ENCODE measurements at places on chromosomes 4 and X.

GRCh38 chrX:135520022-135520552, 373 bp upstream of the INTS6L start:
- no peak for DNase-seq

- DNase-seq = no peak
Measured at GRCh38 chr4:98406819-98407218, 145.6 kb downstream of the RAP1GDS1 start.

DNA sequence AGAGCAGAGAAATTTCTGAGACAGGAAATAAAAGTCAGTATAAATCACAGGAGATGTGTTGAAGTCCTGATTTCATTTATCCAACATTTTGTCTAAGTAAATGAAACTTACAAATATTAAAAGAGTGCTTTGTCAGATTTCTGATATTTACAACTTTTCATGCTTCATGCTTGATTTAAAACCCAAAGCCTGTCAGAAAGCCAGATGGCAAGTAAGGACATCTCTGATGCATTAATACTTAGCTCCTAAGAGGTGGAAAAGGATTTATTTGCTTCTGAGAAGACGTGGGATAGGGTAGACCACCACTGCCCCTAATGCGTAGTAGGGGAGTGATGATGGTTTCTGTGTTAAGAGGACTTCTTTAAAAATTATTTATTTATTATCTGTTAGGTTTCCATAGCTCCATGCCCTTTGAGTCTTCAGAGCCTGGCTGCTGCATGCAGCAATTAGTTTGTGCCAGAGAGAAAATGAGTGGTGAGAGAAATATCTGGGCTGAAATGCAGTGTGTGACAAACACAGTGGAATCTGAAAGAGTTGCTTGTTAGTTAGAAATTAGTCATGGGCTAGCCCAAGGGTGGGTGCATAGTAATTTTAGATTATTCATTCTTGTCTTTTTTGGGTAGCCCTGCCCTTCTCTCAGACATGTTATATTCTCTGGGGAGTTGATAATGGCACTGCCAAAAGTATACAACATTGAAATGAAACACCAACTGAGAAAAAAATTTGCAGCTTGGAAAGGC, 333.8 kb downstream of the C4orf33 start:
- DNase-seq = no peak

DNA sequence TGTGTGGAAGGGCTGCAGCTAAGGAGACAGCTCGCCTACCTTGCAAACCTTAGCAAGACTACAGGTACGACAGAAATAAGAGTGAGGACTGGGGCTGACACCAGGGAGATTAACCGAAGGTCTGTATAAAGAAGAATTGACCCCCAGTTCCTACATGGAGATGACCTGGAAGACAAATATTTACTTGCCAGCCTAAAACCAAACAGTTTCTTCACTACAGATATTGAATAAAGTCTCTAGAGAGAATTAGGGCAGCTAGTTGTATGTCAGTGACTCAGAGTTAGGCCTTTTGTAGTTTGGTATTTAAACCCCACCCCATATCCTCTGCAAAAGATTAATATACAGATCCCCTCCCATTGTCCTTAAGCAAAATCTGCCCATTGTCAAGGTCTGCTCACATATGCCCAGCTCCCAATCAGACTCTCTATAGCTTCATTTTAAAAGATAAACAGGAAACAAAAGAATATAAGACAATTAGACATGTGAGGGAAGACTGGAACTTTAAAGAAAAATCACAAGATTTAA, 28.1 kb upstream of the FRMPD3 start:
- DNase-seq = no peak

- no peak for DNase-seq
Measured at GRCh38 chr4:185665655-185666054, 130.3 kb upstream of the PDLIM3 start.

- peak; percentile 71 for DNase-seq
Measured at GRCh38 chrX:120308959-120309872, 2.0 kb downstream of the TMEM255A start.

GRCh38 chr4:98222306-98222705, 38.9 kb upstream of the RAP1GDS1 start:
- no peak for DNase-seq

GRCh38 chrX:87571964-87572363, 54.4 kb downstream of the KLHL4 start:
- DNase-seq = no peak

DNA sequence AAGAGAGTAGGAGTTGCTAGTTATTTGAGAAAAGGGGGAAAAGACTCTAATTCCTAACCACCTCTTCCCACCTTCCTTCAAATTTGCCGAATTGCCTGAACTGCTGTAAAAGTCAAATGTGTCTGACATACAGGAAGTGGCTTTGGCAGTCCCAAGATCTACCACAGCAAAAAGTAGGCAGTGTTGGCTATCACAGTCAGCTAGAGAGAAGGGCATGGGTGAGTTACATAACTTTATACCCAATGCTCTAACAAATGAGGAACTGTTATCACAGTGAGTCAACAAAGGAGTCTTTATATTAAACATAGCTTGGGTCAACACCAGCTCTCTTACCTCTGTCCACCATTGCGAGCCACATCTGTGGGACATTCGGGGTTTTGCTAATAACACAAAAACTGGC, 2.4 kb upstream of the MBNL3 start:
- DNase-seq = no peak

DNA sequence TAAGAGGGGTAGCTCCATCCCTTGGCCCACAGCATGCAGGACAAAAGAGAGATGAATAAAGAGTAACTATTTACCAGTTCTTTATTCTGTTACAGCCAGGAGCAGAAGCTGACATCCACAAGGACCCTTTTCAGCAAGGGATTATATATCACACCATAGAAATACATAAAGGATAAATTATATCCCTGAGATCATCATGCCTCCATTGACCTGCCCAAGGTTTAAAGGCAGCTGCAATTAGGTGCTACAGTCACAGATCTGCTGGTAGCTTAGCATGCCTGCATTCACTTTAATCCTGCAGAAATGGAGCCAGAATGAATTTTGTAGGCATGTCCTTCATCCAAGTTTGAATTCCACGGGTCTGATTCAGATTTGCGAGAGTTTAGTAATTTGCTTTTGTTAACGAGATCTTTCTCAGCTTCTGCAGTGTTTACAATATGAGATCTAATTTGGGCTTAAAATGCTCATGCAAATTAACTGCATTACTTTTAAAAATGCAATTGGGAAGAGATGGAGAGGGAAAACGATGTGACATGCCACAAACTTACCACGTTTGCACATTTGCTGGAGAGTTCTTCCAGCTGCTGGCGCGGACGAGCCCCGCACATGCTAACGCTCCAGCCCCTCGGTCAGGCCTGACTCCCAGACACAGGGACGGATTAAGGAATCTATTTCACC, 327.0 kb upstream of the NOCT start:
- no peak for DNase-seq

DNA sequence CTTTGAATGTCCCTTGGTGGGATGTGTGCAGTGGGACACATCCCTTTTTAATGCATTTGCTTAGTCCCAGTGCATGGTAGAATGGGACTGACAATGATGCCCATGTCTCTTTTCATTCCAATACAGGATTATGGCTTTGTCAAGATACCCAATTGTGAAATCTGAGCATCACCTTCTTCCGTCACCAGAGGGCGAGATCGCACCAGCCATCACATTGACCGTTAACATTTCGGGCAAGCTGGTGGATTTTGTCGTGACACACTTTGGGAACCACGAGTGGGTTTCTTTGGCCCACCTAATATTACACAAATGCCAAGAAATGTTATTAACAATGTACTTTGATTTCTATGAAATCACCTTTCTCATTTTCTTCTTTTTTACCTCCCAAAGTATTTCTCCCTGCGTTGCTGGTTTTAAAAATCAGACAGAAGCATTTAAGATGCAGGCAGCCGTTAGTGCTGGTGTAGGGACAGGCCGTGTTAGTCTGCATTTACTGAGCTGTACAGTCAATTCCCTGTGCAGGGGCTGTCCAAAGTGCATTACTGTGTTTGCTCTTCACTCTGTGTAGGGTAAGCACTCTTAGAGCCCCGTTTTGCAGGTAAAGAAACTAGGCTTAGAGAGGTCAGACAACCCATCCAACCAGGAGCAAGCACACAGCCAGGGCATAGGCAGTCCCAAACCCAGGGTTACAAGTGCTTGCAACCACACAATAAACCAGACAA, 46.5 kb downstream of the CWH43 start:
- DNase-seq = no peak

DNA sequence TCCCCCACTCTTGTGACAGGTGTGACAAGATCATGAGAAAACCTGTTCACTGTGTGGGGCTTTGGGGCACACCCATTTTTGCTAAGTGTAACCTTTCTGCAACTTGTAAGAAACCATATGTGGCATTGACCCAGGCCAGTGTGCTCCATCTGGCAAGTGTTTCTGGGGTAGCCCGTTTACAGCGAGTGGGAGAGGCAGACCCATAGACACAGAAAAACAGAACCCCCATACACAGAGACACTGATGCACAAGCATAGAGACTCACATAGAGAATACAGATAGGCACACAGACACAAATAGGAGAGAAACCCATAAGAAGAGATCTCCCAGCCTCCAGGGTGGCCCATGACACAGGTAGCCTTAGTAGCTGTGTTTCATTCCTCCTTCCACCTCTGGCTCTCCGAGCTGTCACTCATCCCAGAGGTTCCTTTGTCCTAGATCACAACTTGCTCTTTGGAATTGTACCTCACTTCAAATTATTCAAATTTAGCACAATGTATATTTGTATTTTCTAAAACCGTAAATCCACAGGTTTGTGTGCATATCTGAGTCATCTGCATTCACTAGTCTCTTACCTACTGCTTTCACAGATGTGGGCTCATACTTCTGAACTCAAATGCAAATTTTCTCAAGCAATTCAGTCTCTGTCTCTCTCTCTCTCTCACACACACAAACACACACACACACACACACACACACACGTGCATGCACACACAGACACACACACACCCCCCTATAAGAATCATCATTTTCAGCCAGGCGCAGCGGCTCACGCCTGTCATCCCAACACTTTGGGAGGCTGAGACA, 114.4 kb downstream of the SH3KBP1 start:
- DNase-seq = no peak

GRCh38 chr4:158763462-158763861, 5.4 kb upstream of the FNIP2 start:
- no peak for DNase-seq

DNA sequence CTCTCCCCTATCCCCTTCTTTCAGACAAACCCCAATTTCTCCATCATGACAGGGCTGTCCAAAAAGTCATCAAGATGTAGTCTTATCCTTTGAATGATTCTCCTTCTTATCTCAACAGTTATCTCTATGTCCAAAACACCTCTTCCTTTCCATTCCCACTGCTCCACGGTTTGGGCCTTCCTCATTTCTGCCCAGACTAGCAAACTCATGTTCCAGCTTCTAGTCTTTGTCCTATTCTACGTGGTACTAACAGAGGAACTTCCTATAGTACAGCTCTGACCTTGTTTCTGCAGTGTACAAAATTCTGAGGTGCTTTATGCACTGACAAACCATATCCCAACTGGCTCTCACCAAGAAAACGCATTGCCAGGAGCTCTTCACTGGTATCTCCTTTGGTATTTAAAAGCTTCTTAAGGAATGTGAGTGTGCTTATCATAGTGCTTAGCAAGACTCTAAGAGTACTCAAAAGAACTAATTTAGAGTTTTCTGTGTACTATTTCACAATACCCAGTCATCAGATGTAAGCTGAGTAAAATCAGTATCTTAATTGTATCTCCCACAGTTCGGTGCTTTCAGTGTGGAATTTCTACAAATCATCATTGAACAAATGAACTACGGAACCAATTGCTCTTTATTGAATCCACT, 65.5 kb downstream of the MAML3 start:
- DNase-seq = no peak

- no peak for DNase-seq
Measured at GRCh38 chr4:105399532-105400161, 74.2 kb downstream of the PPA2 start.

- no peak for DNase-seq
Measured at GRCh38 chr4:64464581-64464980, 55.3 kb upstream of the TECRL start.

GRCh38 chr4:169243825-169244609, 26.7 kb downstream of the SH3RF1 start:
- no peak for DNase-seq

DNA sequence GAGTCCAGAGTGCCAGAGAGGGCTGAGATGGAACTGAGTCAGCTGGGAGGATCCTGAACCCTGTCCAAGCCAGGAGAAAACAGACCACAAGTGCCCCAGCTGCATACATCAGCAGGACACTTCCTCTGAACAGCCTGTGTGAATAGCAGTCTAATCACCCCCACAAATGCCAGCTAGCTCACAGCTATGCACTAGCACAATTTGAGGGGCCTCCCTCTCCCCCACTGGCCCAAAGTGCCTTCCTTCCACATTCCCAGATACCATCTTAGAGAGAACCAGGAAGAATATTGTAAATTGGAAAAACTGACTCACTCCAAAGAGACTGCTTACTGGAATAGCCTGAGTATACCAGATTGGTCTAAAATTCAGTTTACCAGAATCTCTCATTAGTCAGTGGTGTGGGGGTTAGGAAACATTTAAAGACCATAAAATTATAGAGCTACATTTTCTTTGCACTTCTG, 292.6 kb upstream of the KLF3 start:
- DNase-seq = no peak

- no peak for DNase-seq
Measured at GRCh38 chr4:82320351-82320750, 53.4 kb downstream of the HNRNPD start.

DNA sequence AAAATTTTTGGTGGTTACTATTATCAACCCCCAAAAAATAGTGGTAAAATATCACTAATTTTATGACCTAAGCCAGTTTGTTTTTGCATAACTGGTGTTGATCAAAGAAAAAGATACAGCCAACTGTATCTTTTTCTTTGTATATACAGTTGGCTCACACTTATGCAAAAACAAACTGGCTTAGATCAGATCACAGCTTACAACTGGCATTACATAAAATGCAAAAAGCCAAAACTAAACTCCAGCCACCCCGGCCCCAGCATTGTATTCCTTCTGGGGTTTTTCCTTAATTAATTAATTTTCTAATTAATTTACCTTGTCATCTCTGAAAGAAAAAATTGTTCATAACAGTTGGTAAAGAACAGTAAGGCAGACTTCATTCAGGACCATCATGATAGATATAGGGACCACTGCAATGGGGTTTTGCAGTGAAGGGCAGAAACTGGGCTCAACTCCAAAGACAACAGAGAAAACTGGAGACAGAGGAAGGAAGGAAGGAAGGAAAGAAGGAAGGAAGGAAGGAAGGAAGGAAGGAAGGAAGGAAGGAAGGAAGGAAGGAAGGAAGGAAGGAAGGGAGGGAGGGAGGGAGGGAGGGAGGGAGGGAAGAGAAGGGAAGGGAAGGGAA, 202.1 kb downstream of the HNRNPD start:
- no peak for DNase-seq

DNA sequence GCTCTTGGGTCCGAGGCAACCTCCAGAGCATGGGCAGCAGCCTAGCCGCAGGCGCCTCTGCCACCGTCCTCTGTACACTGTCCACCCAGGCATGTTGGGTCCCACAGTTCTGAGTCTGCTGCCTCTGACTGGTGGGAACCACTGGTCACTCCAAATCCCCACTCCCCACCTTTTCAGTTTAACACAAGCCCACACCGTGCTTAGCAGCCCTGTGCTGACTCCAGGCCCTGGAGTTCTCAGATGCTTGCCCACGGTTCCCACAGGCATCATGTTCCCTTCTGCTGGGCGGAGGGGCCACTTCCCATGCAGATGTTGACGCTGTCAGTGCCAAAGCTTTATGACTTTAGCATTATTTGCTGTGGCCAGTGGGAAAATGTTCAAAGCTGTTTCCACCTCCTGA, 104.5 kb downstream of the SCD5 start:
- DNase-seq = no peak

- no peak for DNase-seq
Measured at GRCh38 chr4:162461952-162462351, 298.2 kb upstream of the FSTL5 start.

GRCh38 chrX:22234380-22234779, 38.3 kb upstream of the CBLL2 start:
- no peak for DNase-seq
